Kidney (tissue), 22 donors: ENCODE measurements at places on chromosomes 2 and 18. TPM values are rescaled to one million over a fixed set of nuclear protein-coding genes. Genes with fewer than 3 reads are reported as not detected.

Gene FAP
- 3.3 TPM for total RNA-seq

Gene TMEM150A
- 23.1 TPM for total RNA-seq

Gene NMUR1
- total RNA-seq: 0.94 TPM

Gene ASPRV1
- total RNA-seq: 1.6 TPM

Gene RGPD6
- 19.5 TPM for total RNA-seq

Gene LYPD6
- total RNA-seq: 1.1 TPM

GRCh38 chr18:50749421-50749820, 70.4 kb downstream of the MRO start:
- no peaks in the 10 kb centered on the region for H3K27me3 ChIP-seq
- peaks cover 3% of the 10 kb centered on the region for H3K4me1 ChIP-seq
- H3K36me3 ChIP-seq: no peaks in the 10 kb centered on the region
- DNase-seq: no peak
- no peak overlapping the region for H3K4me3 ChIP-seq

GRCh38 chr18:44695503-44695902, 14.8 kb downstream of the SETBP1 start:
- H3K36me3 ChIP-seq: no peaks in the 10 kb centered on the region
- DNase-seq: no peak
- H3K4me1 ChIP-seq: peaks cover 49% of the 10 kb centered on the region
- H3K4me3 ChIP-seq: no peak overlapping the region
- no peaks in the 10 kb centered on the region for H3K27me3 ChIP-seq

DNA sequence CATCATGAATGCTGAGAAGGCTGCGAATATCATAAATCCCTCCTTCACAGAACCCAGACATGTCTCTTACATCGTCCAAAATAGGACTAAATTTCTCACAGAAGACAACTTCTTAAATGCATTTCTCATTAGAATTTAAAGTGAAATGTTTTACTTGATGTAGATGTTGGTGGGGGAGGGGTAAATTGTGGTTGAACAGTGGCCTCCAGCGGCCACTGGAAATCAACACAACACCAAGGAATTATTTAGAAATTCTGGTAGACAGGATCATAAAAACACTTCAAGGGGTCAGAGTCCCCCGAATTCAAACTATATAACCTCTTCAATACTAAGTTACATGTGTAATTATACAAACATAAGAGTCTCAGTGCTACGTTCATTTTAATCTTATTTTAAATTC, 135.9 kb downstream of the ABCA12 start:
- H3K27ac ChIP-seq: no peak overlapping the region
- H3K36me3 ChIP-seq: no peaks in the 10 kb centered on the region
- H3K4me1 ChIP-seq: no peaks in the 10 kb centered on the region

DNA sequence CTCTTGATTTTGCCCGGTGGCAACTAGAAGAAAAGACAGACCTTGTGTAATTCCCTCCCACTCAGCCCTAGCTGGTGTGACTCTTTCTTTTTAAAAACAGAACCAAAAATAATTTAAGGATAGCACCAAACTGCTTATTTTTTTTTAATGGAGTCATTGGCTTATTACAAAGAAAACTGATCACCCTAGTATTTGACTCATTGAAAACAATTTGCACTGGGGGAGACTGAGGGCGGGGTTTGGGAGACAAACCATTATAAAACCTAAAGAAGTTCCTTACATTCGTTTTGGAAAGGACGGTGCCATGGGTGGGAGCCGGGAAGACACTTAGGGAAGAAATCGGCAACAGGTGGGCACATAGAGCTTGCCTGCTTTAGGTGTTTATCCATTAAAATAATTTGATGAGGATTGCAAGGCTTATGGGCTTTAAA, 2.5 kb downstream of the PAX3 start:
- peaks cover 4% of the 10 kb centered on the region for H3K4me1 ChIP-seq
- H3K27me3 ChIP-seq: peaks cover 88% of the 10 kb centered on the region
- no peak overlapping the region for H3K27ac ChIP-seq
- no peak for DNase-seq

- no peaks in the 10 kb centered on the region for H3K4me1 ChIP-seq
- no peak for DNase-seq
- H3K4me3 ChIP-seq: no peak overlapping the region
Observed at GRCh38 chr2:170744248-170745002, 25.8 kb upstream of the ERICH2 start.

GRCh38 chr2:235850771-235851551, 317.2 kb downstream of the GBX2 start:
- no peaks in the 10 kb centered on the region for H3K27me3 ChIP-seq
- DNase-seq: peak; percentile 46
- H3K4me1 ChIP-seq: no peaks in the 10 kb centered on the region
- no peak overlapping the region for H3K4me3 ChIP-seq

- H3K36me3 ChIP-seq: no peaks in the 10 kb centered on the region
- no peaks in the 10 kb centered on the region for H3K4me1 ChIP-seq
- no peak overlapping the region for H3K4me3 ChIP-seq
- DNase-seq: no peak
- H3K27ac ChIP-seq: no peak overlapping the region
- no peaks in the 10 kb centered on the region for H3K27me3 ChIP-seq
Observed at GRCh38 chr2:118667348-118667747, 180.1 kb downstream of the EN1 start.

DNA sequence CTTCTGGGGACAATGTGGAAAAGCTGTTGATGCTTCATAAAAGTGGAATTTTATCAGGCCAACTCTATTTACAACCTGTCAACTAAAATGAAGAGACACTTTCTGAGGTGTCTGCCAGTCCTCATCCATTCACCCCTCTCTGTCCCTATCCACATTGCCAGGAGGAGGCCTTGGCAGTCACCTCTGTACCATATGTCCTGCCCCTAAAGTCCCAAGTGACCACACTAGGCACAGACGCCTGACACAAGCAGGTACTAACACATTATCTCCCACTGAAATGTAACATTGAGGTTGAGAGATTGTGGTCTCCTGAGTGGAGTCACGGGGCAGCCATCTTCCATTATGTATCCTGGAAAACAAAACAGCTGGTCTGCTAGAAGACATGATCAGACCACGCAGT, 71.4 kb downstream of the OSBPL1A start:
- no peak overlapping the region for H3K4me3 ChIP-seq
- H3K4me1 ChIP-seq: no peaks in the 10 kb centered on the region
- DNase-seq: no peak
- no peaks in the 10 kb centered on the region for H3K27me3 ChIP-seq
- H3K36me3 ChIP-seq: no peaks in the 10 kb centered on the region
- H3K27ac ChIP-seq: no peak overlapping the region

DNA sequence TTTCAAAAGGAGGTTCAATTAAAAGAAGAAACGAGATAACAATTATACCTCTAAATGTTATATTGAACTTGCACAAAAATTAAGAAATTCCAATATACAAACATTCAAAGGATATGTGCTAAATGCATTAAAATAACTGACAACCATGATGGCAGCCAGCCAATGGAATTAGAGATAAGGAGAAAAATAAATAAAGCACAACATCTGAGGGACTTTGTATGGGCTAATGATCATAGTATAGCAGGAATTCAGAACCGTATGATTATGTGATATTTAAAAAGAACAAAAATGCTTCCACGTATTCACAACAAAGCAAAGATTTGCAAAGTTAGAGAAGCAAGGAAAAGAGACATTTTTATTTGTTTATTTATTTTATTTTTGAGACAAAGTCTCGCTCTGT, 1103.0 kb downstream of the CBLN2 start:
- H3K27ac ChIP-seq: no peak overlapping the region
- H3K27me3 ChIP-seq: no peaks in the 10 kb centered on the region

DNA sequence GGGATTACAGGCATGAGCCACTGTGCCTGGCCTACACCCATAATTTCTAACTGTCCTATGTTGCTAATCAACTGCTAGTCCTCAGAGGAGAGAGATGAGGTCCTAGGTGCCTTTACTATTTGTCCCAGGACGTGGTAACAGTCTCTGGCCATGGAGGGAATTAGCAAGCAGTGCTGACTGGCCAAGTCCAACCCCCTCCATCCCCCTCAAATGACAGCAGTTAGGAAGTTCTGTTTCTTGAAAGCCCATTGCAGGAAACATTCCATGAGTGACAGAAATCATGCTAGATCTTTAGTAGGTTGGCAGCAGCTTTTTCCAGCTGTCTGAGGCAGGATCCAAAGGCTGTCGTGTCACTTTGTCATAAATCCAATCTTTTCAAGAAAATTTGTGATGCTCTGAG, 55.7 kb upstream of the REL start:
- DNase-seq: no peak
- no peak overlapping the region for H3K27ac ChIP-seq
- no peaks in the 10 kb centered on the region for H3K4me1 ChIP-seq
- no peak overlapping the region for H3K4me3 ChIP-seq
- no peaks in the 10 kb centered on the region for H3K27me3 ChIP-seq
- H3K36me3 ChIP-seq: no peaks in the 10 kb centered on the region

DNA sequence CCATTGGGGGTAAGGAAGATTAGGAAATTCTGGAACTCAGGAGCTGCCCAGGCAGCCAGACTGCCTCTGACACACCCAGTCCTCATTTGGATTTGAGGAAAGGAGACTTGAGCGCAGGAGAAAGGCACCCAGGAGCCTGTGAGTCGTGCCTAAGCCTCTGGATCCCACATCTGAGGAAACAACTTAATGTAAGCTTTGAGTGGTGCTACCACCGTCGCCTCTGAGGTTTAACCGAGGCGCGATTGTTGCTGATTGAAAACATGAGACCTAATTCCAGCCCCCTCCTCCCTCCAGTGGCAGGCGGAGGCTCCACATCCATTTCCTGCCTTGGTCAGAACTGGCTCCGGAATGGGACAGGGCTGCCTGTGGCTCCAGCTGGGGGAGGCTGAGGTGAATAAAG, 176.7 kb upstream of the PKDCC start:
- no peaks in the 10 kb centered on the region for H3K36me3 ChIP-seq
- no peak overlapping the region for H3K27ac ChIP-seq
- no peak overlapping the region for H3K4me3 ChIP-seq
- peak; percentile 70 for DNase-seq
- no peaks in the 10 kb centered on the region for H3K27me3 ChIP-seq
- peaks cover 6% of the 10 kb centered on the region for H3K4me1 ChIP-seq

DNA sequence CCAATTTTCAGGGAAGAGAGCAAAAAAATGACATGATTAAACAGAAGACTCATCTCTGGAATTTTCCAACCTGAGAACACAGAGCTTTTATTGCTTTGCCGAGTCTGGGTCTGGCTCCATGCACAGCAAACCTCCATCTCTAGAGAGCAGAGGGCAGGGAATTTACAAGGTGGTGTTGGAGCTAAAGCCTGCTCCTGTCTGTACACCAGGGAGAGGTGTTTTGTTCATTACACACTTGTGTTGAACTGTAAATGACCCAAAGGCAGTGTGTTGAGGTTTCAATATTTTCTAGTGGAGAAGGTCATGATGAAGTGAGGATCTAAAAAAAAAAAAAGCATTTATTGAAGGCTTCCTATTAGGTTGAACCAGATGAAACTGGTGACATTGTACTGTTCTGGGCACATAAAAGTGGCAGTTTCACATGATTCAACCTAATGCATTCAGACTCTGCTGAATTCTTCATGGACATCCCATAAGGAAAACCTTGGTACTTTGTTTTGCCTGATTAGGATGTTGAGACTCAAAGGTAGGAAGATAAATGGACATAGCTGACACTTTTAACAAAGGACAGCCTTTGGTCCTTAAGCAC, 238.3 kb downstream of the CLIP4 start:
- H3K27me3 ChIP-seq: no peaks in the 10 kb centered on the region
- no peak overlapping the region for H3K4me3 ChIP-seq
- no peaks in the 10 kb centered on the region for H3K4me1 ChIP-seq
- no peak for DNase-seq

- no peak for DNase-seq
- no peaks in the 10 kb centered on the region for H3K27me3 ChIP-seq
- H3K4me3 ChIP-seq: no peak overlapping the region
- no peak overlapping the region for H3K27ac ChIP-seq
- no peaks in the 10 kb centered on the region for H3K4me1 ChIP-seq
Observed at GRCh38 chr18:44870631-44871502, 190.2 kb downstream of the SETBP1 start.

GRCh38 chr2:233336541-233336940, 17.8 kb upstream of the DGKD start:
- no peaks in the 10 kb centered on the region for H3K27me3 ChIP-seq
- no peak overlapping the region for H3K27ac ChIP-seq
- no peak for DNase-seq
- H3K4me3 ChIP-seq: no peak overlapping the region

GRCh38 chr2:175840256-175840655, 161.8 kb downstream of the LNPK start:
- no peaks in the 10 kb centered on the region for H3K27me3 ChIP-seq
- no peaks in the 10 kb centered on the region for H3K4me1 ChIP-seq
- no peak overlapping the region for H3K4me3 ChIP-seq
- H3K27ac ChIP-seq: no peak overlapping the region

GRCh38 chr2:47592381-47592780, 189.4 kb downstream of the MSH2 start:
- DNase-seq: no peak
- H3K27me3 ChIP-seq: no peaks in the 10 kb centered on the region
- no peak overlapping the region for H3K27ac ChIP-seq
- H3K4me1 ChIP-seq: no peaks in the 10 kb centered on the region
- no peaks in the 10 kb centered on the region for H3K36me3 ChIP-seq
